WTC11 (cell line): ENCODE measurements at places on chromosomes 16 and 17.

DNA sequence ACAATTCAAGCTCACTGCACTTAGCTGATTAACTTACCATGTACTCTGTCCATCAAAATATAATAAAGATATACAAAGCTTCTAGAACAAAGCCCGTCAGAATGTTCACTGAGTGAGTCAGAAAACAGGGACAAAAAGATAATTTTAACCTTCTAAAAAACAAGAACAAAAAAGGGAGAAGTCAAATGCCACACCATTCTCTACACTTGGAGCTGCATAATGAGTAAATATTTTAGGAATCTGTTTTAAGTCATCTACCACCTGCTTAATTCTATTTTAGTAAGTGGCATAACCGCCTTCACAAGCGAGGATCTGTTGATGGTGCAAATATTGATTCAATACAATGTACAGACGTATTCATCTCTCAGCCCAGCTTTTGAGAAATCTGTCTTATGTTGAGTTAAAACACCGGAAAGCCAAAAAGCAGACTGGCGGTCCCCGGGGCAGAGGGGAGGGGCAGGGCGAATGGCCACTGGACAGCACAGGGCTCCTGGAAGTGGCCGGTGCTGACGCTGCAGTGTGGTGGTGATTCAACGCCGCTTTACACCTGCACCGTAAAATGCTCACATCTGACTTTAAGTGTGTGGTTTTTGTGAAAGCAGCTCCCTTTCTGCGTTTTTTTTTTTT lies 20.1 kb downstream of the RAB40B start:
- DNase-seq = no peak

GRCh38 chr16:2825049-2825742 lies 4.9 kb upstream of the ZG16B start:
- DNase-seq = no peak

GRCh38 chr17:65088621-65089360 lies 32.3 kb upstream of the GNA13 start:
- no peak for DNase-seq

- DNase-seq = no peak
These were observed 111.0 kb upstream of the CPHXL start for GRCh38 chr16:75837264-75837663.

DNA sequence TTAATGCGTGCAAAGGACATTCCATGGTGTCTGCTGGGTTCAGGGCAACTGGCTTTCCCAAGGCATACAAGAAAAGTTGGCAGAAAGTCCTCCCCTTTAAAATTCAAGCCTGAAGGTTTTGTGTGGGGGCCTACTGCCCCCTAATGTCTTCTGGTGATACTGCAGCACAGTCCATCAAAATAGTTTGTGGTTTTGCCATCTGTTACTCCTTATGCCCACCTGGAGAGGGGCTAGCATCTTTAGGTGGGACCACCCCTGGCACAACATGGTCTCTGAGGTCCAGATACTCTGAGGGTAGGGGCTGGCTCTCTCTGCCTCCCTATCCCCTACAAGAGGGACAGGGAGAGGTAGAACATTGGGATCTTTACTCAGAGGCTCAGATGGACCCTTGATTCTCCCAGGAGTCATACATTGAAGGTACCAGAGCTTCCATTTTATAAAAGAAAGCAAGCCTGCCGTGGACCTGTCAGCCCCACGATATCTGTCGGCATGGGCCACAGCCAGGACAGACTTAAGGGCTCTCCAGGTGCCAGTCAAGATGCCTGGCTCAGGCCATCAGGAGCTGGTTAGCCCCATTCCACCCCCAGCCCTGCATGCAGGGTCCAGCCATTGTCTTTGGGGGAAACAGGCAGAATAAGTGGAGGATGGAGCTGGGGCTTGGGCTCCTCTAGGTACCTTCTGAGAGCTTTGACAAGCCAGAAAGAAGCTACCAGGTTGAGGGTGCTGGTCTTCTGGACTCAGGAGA lies 6.3 kb downstream of the ESRP2 start:
- DNase-seq = peak; percentile 61

- DNase-seq = no peak
These were observed 8.5 kb upstream of the BAIAP2 start for GRCh38 chr17:81026266-81027036.

DNA sequence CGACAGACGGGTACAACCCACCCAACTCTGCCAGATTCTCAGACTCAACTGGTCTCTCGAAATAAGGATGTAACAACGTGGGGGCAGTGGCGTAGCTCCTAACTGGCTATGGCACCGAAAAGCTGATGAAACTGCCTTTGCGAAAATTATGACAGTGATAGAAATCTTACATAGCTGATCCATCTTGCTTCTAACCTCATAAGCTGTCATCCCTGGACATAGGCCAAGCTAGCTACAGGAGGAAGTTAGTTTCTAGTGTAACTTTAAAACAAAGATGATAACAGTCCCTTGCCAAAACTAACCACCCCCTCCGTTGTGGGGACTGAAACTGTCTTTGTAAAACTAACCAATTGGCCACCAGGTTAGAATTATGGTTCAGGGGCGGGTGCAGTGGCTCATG lies 220.1 kb downstream of the SLC39A11 start:
- no peak for DNase-seq

GRCh38 chr16:75244844-75245758 lies 6.3 kb downstream of the BCAR1 start:
- DNase-seq = peak; percentile 68

DNA sequence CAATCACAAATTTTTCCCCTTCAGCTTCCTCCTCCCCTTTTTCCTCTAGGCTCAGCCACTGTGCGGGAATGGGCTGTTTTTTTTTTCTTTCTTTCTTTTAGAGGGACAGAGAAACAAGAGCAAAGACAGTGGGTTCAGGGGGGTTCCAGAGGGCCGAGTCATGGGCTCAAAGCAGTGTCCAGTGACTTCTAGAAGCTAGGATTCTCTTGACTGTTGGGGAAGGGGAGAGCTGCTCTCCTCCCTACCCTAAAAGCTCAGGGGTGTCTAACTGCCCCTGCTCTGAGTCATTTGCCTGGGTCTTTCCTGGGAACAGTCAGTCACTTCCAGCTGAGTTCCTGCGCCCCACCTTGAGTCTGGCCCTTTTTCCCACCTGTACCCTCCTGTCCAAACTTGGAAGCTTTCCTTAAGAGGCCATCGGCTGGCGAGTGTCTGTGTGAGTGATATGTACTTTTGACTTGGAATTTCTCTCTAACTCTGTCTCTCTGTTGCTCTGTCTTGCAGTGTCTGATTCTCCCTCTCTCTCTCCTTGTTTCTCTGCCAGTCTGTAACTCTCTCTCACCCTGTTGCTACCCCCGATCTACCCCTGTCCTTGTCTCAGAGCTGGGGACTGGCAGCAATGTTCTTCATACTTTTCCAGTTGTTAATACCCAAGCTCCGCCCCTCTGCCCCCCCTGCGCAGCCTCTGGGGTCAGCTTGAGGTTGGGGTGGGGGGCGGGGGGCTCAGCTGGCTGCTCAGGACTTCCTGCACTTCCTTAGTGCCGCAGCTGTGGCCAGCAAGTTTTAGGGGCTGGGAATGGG lies 2.4 kb downstream of the THRA start:
- DNase-seq = no peak

DNA sequence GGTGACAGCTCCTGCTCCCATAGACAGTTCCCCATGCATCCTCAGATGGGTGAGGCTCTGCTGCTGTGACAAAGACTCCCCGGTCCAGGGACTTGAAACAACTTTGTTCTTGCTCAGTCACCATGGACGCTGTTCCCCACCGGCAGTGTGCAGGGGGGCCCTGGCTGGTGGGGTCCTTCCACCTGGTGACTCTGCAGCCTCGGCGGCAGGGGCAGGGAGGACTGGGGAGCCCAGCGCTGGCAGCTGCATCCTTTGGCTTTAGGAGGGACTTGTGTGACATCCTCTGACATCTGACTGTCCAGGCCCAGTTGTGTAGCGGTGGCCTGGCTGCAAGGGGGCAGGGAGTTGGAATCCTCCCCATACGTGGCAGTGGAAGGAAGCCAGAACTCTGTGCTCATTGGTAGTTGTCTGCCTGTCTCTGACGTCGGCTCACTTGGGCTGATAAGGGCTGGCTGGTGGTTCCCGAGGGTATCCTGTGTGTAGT lies 107.3 kb downstream of the CMIP start:
- DNase-seq = no peak

- DNase-seq = no peak
These were observed 423.7 kb downstream of the TOX3 start for GRCh38 chr16:52123061-52123839.

DNA sequence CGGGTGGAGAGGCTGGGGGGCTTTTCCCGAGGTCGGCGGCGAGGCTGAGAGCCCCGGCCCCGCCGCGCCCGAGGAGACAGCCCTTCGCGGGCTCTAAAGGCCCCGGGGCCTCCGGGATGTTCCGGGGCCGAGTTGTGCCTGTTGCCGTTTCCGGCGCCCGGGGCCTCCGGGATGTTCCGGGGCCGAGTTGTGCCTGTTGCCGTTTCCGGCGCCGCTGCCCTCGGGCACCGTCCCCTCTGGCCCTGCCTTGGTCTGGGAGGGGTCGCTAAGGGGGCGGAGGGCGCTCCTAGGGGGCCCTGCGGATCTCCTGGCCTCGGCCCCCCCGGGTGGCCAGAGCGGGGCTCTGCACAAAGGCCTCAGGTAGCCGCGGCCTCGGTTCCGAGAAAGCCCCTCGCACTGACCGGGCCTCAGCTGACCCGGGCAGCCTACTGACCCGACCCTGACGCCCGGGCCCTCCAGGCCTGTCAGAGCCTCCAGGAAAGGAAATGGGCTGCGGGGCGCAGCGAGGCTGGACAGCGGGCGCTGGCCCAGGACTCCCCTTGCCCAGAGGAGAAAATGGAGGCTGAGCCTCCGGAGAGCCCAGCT lies 24.2 kb downstream of the ACTG1 start:
- no peak for DNase-seq

DNA sequence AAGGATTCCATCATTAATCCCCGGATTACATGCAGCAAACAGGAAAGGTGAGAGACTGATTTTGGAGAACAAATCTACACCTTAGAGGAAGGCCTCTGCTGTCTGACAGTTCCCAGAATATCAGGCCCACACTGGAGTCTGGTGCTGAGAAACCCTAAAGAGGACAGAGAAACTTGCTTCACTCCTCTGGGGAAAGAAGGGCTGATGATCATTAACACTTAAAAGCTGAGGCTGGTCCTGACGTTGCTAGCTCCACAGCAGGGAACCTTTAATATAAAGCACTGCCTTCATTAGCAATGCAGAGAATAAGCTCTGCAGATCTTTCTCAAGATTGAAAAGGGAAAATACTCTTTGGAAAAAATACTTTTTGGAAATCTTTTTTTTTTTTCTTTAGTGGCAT lies 1472.4 kb upstream of the GOT2 start:
- DNase-seq = no peak

DNA sequence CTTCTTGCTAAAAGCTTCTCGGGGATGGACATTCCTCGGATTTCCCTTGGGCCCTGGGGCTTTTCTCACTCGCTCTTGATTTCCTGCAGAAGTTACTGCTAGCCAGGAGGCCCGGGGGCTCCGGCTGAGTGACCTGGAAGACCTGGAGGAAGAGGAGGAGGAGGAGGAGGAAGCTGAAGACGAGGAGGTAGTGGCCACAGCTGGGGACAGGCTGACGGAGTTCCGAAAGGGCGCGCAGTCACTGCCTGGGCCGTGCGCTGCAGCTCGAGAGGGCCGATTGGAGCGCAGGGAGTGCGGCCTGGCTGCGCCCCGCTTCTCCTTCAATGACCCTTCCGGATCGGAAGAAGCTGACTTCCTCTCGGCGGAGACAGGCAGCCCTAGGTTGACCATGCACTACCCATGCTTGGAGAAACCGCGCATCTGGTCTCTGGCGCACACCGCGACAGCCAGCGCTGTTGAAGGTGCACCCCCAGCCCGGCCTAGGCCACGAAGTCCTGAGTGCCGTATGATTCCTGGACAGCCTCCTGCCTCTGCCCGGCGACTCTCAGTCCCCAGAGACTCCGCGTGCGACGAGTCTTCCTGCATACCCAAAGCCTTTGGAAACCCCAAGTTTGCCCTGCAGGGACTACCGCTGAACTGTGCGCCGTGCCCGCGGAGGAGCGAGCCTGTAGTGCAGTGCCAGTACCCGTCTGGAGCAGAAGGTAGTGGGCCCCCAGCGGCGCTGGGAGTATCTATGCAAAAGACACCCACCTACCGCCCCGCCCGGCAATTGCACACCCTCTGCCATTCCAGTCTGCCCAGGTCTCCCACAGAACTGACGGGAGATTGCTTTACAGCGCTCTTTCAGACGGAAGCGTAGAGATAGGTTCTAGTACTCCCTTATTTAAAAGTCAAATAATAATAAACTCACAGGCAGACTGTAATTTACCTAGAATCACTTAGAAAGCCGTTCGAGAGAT lies 4.9 kb downstream of the IRX6 start:
- peak; percentile 31 for DNase-seq

- DNase-seq = no peak
These were observed 492.5 kb upstream of the HSBP1 start for GRCh38 chr16:83315271-83315670.
